ENCODE measurements at places on chromosomes 16 and 17.

DNA sequence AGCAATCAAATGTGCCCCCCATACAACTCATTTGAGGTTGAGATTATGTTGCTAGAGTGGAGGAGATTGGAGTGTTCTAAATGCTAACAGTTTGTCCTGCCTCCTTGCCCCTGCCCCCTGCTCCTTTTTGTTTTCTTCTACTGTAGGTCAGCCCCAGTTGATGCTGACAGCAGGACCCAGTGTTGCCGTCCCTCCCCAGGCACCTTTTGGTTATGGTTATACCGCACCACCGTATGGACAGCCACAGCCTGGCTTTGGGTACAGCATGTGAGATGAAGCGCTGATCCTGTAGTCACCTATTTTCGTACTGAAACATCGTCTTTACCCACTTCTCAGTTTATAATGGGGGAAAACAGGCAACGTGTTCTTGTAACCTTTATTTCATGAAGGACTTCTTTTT is 13.6 kb downstream of the PTRH2 start:
- no peak for DNase-seq

DNA sequence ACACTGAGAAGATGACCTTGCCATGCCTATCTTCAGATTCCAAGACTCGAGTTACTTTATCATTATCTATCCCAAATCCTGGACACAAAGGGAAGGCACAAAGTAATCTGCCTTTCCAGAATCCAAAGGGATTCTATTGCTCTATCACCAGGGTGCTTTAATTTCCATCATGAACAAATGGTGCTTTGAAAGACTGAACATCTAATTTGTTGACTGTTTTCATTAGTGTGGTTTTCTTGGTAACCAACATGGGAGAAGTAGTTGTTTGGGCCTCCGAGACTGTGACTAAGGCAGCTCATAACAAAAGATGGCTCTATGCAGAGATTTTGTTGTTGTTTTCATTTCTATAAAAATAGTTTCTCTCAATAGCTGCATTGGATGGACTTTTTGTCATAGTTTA is 441.0 kb upstream of the SOX9 start:
- no peak for DNase-seq

DNA sequence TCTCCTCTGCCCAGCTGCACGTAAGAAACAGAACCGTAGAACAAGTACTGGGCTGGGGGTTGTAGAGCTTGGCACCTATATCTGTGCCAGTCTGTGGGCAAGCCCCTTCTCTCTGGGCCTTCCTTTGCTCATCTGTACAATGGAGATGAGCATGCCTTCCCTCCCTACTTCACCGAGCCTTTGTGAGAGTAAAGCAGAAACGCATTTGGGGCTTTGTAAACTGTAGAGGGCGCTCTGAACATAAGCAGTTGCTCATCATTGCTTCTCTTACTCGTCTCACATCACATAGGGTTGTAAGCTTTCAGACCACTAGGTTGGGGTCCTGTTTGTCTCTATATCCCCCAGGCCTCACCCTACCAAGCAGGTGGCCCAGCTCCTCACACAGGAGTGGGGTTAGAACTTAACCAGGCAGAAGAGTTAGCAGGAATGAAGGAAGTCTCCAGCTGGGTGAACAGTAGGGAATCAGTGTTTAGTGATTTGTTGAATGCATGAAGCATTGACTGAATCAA is 15.1 kb downstream of the SAMD14 start:
- peak; percentile 38 for DNase-seq

GRCh38 chr16:1712791-1713261 is 6.8 kb downstream of the MAPK8IP3 start:
- no peak for DNase-seq

DNA sequence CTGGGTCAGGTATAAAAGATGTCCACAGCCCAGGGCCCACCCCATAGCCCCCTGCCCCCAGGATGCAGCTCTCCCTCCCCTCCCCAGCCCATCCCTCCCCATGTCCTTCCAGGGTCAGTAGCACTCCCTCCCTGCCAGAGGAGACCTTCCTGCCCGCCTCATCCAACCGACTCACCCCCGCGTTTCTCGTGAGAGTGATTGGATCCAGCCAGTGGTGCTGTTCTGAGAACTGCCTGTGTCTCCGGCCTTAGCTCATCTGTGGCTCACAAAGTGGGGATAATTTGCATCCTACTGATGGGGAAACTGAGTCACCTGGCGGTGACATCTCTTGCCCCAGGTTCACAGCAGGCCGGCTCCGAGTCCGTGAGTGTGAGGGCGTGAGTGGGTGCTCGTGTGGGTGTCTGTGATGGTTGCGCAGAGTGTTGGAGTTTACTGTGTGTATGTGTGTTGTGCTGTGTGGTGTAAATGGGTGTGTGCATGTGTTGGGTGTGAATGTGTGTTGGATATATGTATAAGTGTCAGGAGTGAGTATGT is 90.7 kb upstream of the GSE1 start:
- no peak for DNase-seq

DNA sequence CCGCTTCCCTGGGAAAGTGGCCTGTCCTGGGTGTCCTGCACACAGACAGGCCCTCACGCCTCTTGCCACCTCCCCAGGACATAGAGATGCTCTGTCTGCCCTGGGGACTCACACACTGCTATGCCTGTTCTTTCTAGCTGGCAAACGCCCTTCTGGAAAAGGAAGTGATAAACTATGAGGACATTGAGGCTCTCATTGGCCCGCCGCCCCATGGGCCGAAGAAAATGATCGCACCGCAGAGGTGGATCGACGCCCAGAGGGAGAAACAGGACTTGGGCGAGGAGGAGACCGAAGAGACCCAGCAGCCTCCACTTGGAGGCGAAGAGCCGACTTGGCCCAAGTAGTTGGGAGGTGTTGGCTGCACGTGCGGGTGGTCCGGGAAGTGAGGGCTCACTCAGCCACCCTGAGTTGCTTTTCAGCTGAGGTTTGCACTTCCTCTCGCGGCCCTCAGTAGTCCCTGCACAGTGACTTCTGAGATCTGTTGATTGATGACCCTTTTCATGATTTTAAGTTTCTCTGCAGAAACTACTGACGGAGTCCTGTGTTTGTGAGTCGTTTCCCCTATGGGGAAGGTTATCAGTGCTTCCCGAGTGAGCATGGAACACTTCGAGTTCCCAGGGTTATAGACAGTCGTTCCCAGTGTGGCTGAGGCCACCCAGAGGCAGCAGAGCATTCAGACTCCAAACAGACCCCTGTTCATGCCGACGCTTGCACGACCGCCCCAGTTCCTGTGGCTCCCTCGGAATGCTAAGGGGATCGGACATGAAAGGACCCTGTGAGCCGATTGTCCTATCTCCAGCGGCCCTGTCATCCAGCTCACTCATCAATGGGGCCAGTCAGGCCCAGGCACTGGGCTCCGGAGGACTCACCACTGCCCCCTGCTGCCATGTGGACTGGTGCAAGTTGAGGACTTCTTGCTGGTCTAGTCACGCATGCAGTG is 3.5 kb upstream of the RPL13 start:
- peak; percentile 62 for DNase-seq

DNA sequence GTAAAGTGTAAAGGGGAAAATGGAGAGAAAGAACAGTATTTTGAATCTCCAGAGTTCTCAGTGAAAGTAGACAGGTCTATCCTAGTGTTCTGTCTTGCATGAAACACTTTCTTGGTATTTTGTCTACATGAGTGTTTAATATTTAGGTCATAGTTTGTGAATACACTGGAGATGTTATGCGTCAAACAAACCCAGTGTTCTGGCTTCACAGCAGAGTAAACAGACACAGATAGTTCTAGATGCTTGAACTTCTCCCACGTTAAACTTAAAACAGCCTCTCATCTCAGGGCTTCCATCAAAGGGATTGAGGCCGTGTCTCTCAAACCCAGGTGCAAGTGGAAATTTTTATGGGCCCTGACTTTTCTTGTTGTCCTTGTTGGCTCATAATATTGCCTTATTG is 48.3 kb downstream of the RBFOX1 start:
- no peak for DNase-seq

DNA sequence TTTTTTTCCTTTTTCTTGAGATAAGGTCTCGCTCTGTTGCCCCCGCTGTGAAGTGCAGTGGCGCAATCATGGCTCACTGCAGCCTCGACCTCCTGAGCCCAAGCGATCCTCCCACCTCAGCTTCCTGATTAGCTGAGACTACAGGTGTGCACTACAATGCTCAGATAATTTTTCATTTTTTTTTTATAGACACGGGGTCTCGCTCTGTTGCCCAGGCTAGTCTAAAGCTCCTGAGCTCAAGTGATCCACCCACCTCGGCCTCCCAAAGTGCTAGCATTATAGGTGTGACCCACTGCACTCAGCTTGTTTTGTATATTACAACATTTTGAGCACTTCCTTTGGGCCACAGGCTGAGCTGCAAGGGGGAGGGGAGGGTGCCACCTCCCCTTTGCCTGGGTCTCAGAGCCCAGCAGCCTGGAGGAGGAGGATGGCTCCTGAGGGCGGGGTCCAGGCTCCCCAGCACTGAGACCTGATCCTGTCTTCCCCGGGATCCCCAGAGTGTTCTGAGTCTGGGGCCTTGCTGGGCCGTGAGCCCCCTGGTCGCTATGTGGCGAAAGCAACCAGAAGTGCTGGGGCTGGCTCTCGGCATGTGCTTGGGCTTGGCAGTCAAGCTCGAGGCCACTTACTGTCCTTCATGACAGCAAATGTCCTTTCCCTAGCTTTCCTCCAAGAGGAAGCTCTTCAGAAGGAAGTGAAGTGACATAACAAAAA is 8.1 kb downstream of the DEF8 start:
- no peak for DNase-seq

- peak; percentile 76 for DNase-seq
Measured at GRCh38 chr16:85514598-85515318, 98.4 kb upstream of the GSE1 start.
